ENCODE measurements at places on chromosomes 5 and 9.

GRCh38 chr5:134545070-134545868 is 19.8 kb downstream of the JADE2 start:
- no peak for DNase-seq

- DNase-seq, result no peak
Observed at GRCh38 chr5:176364765-176365350, 429 bp upstream of the ARL10 start.

- DNase-seq, result no peak
Observed at GRCh38 chr9:4738866-4739586, 2.0 kb downstream of the AK3 start.

- no peak for DNase-seq
Observed at GRCh38 chr5:86968301-86968753, 299.4 kb upstream of the RASA1 start.

DNA sequence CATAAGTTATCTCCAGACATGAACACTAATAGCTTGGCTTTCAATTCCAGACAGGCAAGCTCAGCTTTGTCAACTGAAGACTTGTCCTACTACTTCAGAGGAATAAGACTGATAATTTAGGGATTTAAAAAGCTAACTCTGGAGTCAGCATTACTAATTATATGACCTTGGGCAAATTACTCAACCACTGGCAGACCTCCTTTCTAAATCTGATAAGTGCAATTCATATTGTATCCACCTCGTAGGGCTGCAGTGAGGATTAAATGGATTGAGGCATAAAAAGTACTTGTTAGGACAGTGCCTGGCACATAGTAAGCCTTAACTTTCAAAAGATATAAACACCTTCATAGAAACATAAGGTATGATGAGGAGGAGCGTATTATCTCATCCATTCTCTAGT is 104.4 kb downstream of the KLHL3 start:
- DNase-seq, result no peak

- no peak for DNase-seq
Observed at GRCh38 chr5:90473396-90474234, 956 bp downstream of the MBLAC2 start.

GRCh38 chr9:112224401-112225289 is 49.5 kb upstream of the SUSD1 start:
- DNase-seq, result no peak

- no peak for DNase-seq
Observed at GRCh38 chr9:79083621-79084020, 488.1 kb upstream of the TLE4 start.

DNA sequence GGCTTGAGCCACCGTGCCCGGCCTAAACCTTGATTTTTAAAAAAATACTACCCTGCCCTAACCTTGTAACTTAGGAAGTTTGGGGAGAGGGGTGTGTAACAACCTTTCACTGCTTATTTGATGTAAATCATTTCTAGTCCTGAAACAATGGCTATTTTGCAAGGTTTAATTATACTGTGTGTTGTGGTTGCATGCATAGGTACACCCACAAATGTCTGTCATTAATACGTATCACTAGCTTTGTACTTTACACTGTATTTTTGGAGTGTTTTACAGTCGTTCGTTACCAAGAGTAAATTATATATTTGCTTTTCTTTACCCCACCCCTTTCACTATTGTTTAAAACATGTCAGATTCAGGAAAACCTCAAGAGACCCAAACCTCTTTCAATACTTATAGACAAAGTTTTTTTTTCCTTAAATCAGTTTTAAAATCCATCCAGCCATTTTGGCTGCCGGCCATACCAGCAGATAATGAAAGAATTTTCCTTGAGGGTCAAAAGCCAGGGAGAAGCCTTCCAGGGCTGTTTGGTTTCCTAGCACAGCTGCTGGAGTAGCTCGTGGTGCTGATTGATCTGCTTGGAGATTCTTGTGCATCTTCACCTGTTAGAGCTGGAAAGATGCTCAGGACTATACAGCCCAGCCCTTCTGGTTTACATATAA is 50.7 kb downstream of the DOCK8 start:
- no peak for DNase-seq

GRCh38 chr5:77630114-77630680 is 8.3 kb downstream of the OTP start:
- no peak for DNase-seq

DNA sequence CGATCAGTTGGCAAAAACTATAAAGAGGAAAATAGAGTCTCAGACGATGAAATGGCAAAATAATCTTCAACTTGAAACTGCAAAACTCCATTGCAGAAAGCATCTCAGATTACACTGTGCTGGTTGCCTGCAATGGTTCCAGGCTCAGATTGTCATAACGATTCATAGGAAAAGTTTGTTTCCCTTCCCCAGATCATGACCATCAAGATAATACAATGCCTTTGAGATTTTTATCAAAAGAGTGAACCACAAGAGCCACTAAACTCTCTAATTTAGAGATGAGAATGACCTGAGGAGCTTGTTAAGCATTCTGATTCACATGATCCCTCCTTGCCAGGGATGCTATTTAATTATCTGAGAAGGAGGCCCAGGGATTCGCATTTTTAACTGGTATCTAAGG is 52.6 kb upstream of the ITGA1 start:
- no peak for DNase-seq

GRCh38 chr9:126001581-126002225 is 254.5 kb downstream of the PBX3 start:
- no peak for DNase-seq

GRCh38 chr9:120761006-120761405 is 32.2 kb downstream of the FBXW2 start:
- DNase-seq, result no peak

- no peak for DNase-seq
Observed at GRCh38 chr9:124537926-124538325, 30.7 kb upstream of the NR5A1 start.

DNA sequence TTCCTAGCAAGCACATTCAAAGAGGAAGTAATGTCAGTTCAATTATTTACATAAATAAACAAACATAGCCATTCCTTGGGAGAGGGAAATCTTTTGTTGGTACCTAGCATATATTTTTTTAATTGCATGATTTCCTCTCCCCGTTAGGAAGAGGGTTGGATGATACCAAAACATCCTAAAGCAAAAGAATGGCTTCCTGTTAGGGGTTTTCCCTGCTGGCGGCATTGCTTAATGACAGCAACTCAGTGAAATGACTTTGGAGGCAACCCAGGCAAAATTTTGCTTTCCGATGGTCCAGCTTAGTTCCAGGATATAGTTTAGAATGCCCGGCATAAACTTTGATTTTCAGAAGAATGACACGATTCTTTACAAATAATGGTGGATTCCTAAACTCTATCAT is 73.2 kb downstream of the MAT2B start:
- DNase-seq, result no peak

- DNase-seq, result no peak
Observed at GRCh38 chr9:94703488-94704140, 22.9 kb upstream of the AOPEP start.

GRCh38 chr5:66281294-66281693 is 137.2 kb downstream of the SREK1 start:
- DNase-seq, result no peak

DNA sequence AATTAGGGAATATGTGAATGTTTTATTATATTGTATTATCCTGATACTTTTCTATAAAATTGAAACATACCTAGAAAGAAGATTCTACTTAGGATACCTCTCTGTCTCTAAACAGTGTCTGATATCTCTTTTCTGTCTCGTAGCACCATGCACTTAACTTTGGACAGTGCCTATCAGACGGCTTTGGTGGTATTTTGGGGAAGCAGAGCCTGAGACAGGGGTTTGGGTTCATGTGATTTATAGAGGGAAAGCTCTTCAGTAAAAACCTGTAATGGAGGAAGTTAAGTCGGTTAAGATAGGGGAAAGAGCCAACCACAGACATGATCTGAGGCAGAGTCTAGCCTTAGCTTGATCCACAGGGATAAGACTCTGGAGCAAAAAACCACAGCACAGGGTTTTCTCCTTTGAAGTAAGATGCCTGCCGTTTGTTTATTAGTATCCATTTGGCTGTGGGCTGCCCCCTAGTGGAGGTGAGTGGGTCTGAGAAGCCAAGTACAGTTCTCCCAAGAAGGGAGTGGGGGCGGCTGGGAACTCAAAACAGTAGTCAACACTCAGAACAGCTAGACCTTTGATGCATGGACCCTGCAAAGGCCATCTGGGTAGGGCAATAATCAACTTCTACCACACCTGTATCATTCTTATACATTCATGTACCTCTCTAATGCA is 141.2 kb upstream of the ASTN2 start:
- DNase-seq, result no peak

DNA sequence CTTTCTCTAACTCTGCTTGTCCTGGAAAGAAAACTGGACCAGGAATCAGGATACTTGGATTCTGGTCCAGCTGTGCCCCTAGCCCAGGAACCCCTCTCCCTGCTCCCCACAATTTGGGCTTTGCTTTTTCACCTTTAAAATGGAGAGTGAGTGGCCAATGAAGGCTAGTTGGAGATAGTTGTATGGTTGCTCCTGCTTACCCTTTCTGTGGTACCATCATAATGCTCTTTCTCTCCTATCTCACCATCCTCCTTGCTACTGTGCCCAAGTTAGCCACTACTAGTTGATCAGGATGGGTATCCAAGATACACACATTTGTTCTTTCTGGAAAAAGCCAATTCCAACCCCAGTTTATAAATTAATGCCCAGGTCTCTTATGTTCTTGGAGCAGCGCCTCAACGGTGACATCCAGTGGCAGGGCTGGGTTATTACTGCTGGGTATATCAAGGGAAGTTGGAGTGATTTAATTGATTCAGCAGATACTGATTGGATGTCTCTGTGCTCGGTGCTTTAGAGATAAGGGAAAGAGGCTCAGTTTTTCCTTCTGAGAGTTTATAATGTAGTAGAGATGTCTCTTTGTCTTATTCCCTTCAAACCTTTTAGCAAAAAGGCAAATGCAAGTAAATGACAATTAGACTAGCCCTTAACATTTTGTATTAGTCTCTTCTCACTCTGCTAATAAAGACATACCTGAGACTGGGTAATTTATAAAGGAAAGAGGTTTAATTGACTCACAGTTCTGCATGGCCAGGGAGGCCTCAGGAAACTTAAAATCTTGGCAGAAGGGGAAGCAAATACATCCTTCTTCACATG is 38.5 kb downstream of the FAXDC2 start:
- peak; percentile 33 for DNase-seq

- DNase-seq, result no peak
Observed at GRCh38 chr9:92735636-92736562, 28.7 kb downstream of the BICD2 start.

- DNase-seq, result no peak
Observed at GRCh38 chr9:69324549-69325401, at the start of gene ENTREP1. ENTREP1 (plus strand) TSS chr9:69325215; CDS start chr9:69325310, 95 bp downstream.

DNA sequence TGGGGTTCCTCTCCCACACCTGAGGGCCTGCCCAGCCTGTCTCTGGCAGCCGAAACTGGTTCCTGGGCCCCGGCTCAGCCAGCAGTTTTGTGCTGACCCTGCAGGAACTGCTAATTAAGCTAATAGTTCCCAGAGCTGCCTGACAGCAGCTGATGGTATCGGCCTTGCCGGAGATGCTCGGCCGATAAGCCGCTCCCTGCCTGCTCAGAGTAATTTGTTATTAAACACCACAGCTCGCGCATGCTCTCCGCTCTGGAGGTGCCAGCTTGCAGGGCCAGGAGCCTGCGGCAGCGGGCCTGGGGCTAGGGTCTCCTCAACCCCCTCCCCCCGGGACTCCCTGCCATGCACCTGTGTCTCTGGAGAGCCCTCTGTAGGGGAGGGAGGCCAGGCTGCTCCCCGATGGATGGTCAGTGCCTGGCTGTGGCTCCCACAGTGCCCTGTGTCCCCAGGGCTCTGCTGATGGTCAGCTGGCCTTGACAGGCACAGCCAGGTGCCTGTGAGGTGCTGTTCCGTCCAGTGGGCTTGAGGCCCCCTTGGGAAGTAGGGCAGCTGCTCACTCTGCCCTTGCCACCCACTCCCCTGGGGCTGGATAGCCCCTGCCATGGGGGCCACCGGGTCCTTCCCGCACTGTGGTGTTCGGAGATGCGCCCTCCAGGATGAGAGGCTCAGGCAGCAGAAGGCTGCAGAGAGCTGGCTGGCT is 41.7 kb downstream of the RXRA start:
- DNase-seq, result no peak

GRCh38 chr9:117354244-117354847 is 60.5 kb downstream of the ASTN2 start:
- DNase-seq, result no peak

- no peak for DNase-seq
Observed at GRCh38 chr5:72106817-72107130, 501 bp upstream of the MAP1B start.

DNA sequence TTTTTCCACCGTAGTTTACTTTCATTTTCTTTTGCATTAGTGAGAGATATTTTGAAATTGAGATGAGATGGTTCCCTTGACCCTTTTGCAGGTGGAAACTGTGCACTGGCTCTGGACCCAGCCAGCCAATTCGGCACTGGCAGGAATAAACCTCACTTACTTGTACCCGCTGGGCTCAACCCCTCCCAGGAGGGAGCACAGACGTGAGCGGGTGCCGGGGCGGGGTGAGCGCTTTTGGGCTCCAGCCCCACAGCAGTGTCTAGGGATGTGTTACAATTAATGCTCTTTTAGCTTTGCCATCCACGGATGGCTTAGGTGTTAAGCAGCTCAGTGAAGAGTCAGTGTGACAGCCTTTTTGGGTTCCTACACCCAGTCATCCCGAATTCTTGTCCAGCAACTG is 766.1 kb upstream of the CHD1 start:
- no peak for DNase-seq

DNA sequence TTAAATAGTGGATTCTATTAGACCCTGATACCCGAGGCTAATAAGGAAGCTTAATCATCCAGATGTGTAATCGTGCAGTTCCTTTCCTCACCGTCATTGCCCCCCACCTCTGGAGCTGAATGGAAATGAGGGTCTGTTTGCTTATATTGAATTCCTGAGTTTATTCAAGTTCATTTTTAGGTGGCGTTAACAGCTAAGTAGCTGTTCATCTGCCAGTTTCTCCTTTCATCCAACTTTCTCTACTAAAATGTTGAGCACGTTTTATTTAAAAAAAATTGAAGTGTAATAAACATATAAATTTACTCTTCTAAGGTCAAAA is 291.0 kb downstream of the DOCK8 start:
- no peak for DNase-seq

- no peak for DNase-seq
Observed at GRCh38 chr5:120907953-120908352, 443.9 kb downstream of the PRR16 start.

DNA sequence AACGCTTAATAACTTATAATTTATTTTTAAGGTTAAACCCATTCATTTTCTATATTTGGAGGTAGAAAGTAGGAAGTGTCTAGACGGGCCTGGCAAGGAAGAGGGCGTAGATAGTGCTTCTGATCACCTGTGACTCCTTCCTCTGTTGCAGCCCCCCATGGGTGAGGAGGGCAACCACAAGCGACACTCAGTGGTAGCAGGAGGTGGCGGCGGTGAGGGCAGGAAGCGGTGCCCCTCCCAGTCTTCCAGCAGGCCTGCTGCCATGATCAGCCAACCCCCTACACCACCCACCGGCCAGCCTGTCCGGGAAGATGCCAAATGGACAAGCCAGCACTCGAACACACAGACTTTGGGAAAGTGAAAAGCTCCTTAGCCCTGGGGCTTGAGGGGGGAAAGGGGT is 36.7 kb downstream of the FAXDC2 start:
- peak; percentile 59 for DNase-seq
